ENCODE measurements at places on chromosomes 12 and 14. TPM values are rescaled to one million over a fixed set of nuclear protein-coding genes. Genes with fewer than 3 reads are reported as not detected.

Gene KRT8
- total RNA-seq = 3,707 TPM

Gene TMTC1
- not detected for total RNA-seq

Gene PXMP2
- 39.9 TPM for total RNA-seq

Gene IAPP
- not detected for total RNA-seq

Gene TNFAIP2
- 8.1 TPM for total RNA-seq

Gene ADAM20
- 0.65 TPM for total RNA-seq

Data from Caco-2 (cell line).